GM12864 (cell line): ENCODE measurements at places on chromosomes 2 and 18.

DNA sequence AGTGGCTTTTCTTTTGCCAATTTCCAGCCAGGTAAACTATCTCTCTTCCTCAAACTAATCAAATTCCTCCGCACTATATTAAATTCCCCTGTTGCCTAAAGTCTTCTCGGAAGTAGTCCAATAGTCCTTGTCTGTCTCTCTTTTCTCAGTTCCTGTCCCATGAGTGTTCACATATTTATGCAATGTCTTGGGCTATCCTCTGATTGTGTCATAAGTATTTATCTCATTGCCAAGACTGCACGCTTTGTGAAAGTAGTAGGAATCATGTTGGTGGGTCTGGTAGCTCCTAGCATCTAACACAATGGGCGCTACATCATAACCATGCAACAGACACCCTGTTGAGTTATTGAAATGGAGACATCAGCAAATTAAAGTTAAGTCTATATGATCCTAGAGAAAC is 59.9 kb upstream of the POU3F3 start:
- no peak for DNase-seq

- DNase-seq: no peak
Observed at GRCh38 chr2:79901161-79901560, 388.3 kb downstream of the CTNNA2 start.

- DNase-seq: no peak
Observed at GRCh38 chr18:36378205-36378604, 80.7 kb downstream of the FHOD3 start.

DNA sequence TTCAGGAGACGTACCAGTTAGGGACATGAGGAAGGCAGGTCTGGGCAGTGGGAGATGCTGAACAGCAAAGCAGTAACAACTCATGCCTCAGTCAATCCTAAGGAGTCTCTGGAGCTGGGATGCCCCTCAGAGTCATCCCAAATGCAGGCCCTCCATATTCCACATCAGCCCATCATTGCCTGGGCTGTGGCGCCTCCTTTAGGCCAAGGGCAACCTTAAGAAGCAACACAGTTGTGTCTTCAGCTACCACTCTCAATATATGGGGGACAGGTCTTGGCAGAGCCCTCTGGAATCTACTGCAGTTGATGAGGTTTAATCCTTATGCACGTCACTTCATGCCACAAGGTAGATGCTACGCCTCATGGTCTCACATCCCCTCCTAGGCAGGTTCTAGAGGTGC is 682.0 kb upstream of the RAB6C start:
- no peak for DNase-seq

GRCh38 chr2:105397953-105398335 is 907 bp downstream of the FHL2 start:
- no peak for DNase-seq

GRCh38 chr18:9638886-9639285 is 24.5 kb upstream of the PPP4R1 start:
- no peak for DNase-seq

GRCh38 chr2:202609381-202610145 is 25.2 kb upstream of the FAM117B start:
- DNase-seq: peak; percentile 83

DNA sequence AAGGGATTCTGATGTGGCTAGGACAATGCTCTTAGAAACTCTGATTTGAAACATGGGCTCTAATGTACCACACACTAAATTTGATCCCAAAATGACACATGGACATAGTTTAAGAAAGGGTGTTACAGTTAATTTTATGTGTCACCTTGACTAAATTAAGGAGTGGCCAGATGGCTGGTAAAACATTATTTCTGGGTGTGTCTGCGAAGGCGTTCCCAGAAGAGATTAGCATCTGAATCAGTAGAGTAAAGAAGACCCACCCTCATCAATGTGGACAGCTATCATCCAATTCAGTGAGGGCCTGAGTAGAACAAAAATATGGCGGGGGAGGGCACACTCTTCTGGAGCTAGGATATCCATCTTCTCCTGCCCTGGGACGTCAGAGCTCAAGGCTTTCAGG is 283.1 kb upstream of the CHAC2 start:
- DNase-seq: no peak

GRCh38 chr18:37674570-37674969 is 109.0 kb upstream of the CELF4 start:
- DNase-seq: no peak

- no peak for DNase-seq
Observed at GRCh38 chr2:161096336-161096735, 63.9 kb upstream of the TANK start.

DNA sequence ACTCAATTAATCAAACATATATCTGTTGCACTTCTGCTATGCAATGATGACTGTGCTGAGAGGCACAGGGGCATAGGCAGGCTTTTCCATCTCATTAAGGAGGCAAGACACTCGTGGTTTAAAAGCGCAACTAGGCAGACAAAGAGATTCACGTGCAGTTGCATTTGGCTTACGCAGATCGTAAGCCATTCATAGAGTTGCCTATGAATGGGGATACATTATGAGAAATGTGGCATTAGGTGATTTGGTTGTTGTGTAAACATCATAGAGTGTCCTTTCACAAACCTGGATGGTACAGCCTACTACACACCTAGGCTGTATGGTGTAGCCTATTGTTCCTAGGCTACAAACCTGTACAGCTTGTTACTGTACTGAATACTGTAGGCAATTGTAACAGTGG is 284.7 kb downstream of the DCC start:
- DNase-seq: no peak

DNA sequence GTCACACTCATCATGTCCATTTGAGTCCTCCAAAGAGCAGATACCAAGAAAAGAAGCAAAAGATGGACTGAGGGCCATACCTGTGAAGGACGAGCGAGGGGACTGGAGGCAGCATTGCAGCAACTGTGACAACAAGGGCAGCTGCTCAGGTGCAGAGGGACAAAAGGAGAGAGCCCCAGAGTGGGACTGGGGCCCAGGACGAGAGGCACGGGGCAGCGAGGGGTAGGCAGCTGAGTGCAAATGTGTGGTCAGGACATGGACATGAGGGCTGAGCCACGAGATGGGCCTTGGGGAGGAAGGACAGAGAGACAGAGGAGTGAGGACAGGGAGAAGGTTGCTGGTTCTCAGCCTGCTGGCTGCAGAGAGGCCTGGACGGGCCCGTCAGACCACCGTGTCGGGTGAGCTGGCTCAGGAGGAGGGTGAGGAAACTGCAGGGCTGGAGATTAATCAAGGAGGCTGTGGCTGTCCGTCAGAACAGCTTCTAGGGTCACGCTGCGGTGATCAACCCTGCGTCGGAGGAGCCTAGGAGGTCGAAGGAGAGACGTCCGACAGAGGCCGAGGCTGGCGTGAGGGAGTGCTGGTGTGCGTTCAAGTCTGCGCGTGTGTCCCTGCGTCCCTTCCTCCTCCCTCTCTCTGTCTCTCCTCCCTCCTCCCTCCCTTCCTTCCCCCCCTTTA is 206.8 kb upstream of the HDAC4 start:
- DNase-seq: no peak

GRCh38 chr2:128941751-128942150 is 623.1 kb upstream of the HS6ST1 start:
- no peak for DNase-seq

DNA sequence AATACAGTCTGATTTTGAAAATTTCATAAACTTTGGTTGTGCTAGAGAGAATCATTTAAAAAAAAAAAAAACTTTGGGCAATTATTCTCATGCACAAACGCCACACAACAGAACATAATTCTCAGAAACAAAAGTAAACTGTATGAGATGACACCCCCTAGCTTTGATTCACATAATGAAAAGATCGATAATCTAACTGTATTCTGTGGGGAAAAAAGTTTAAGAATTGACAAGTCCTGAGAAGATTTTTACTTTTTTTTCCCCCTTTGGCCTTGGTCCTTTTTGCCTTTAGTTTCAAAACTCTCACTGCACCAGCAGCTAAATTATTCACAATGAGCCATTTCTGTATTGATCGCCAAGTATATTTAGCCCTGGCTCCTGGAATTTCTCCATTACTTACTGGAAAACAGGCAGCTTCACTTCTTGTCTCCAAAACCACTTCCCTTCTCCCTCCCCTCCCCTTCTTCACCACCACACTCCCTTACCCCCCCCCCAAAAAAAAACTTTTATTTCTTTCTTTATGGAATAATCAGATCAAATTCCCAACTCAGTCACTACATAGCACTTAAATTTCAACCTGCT is 2.0 kb downstream of the IKZF2 start:
- no peak for DNase-seq

DNA sequence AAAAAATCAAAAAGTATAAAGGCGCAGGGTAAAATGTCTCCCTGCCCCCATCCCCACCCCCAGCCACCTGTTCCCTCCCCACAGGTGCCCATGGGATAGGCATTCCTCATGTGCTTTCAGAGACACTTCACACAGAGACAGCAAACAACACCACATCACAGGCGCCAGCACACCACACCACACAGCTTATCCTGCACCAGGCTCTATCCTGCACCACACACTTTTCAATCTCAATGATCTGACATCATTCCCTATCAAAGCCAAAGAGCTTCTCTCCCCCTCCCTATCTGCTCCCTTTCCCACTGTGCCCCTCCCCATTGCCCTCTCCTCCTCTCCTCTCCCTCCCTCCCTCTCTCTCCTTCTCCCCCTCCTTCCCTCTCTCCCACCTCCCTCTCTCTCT is 15.5 kb downstream of the FAM178B start:
- no peak for DNase-seq

DNA sequence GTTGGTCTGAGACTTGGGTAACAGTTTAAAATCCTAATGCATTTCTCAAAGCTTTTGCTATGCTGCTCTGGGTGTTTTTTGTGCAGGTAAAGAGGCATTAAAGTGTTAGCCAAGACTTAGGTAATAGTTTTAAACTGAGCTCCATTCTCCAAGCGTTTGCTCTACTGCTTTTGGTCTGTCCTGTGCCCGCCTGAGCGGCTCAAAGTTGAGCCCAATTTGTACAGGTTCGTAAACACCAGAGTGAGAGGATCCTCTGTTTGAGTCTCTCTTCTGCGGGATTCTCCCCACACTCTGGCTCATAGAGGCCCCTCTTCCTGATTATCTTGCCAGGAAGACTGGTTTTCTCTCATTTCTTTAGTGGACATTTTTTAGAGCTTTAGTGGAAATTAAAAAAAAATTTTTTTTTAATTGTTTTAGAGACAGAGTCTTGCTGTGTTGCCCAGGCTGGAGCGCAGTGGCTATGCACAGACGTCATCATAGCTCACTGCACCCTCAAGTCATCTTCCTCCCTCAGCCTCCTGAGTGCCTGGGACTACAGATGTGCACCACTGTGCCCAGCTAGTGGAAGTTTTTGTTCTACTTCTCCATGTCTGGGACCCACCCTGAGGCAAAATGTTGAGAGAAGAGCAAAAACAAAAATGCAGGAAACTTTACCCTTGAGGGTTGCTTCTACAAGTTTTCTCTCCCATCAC is 16.6 kb downstream of the CCDC138 start:
- no peak for DNase-seq

GRCh38 chr2:1769703-1770422 is 25.5 kb upstream of the PXDN start:
- DNase-seq: peak; percentile 24

DNA sequence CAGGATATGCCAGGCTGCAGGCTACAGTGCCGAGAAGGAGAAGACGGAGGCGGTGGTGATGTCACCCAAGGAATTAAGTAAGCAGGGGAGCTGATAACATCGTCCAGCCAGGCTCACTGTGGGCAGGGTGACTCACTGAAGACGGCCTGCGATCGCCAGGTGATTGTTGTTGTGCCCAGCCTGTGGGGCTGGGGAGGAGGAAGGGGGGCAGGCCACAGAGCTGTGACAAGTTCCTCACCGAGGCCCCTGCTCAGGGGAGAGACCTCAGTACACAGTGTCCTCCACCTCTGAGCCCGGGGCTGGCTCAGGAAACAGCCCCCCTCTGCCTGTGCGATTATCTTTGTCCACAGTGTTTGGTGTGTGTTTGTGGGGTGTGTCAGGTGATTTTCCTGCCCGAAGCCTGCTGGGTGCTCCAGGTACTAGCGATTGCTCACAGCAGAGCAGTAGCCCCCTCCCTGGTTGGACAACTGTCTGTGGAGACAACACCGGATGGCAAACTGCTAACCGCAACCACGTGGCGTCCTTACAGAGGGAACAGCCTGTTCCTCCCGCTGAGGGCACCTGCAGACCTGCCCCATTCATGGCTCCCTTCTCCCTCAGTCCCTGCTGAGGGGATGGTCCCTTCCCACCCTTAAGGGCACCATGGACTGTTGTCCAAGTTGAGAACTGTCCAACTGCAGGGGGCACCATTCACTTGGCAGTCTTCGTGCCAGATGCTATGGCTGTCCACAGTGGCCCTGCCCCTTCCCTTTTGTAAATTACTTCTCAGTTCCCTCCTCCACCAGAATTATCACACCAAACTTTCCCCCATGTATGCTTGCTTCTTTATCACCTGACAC is 95.1 kb downstream of the ZFP36L2 start:
- peak; percentile 49 for DNase-seq

DNA sequence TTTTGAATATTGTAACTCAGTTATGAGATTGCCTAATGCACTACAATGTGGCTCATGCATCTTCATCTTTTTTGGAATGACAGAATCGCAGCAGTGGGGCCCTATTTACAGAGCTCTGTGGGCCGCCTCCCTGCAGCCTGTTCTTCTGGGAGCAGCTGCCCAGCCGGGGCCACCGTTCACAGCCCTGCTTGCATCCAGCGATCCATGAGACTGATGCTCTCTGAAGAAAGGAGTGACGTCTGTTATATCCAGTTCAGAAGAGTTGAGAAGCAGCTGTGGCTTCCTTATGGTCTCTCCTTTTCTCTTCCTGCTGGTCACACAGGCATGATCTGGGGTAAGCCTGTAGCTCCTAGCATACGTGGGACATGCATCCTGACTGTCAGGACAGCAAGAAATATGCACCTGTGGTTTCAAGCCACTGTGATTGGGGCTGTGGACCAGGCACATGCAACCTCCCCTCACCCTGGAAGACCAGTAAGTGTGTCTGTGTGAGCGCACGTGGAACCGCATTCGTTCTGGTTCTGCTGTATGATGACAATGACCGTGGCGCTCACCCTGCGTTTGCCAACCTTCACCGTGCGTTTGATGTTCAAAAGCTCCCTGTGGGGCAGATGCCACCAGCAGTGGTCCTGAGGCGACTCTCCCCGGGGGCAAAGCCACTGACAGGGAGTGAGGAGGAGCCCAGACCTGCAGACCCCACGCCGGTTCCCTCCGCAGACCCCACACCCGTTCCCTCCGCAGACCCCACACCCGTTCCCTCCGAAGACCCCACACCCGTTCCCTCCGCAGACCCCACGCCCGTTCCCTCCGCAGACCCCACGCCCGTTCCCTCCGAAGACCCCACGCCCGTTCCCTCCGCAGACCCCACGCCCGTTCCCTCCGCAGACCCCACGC is 189.8 kb downstream of the TMEM18 start:
- DNase-seq: no peak
